ENCODE measurements at places on chromosomes 16 and 17.

DNA sequence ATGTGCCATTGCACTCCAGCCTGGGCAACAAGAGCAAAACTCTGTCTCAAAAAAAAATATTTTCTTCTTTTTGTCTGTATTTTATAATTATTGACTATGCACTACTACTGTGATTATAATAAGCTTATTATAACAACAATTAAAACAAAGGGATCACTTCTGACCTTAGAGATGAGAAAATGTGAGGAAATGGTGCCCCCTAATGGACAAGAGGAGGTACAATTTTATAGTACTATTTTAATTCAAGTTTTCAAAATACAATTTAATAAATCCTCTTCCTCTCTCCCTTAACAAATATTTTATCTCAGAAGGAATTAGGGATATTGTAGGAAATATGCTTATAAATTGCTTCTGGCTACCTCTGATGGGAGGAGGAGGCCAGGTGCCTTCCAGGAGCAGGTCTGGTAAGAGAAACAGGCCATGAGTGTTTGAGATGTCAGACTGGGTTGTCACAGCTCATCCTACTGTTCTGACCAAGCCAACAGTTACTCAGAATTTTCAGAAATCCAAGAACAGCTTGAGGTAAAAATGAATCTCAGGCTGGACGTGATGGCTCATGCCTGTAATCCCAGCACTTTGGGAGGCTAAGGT, 14.0 kb downstream of the VPS53 start:
- DNase-seq = no peak

DNA sequence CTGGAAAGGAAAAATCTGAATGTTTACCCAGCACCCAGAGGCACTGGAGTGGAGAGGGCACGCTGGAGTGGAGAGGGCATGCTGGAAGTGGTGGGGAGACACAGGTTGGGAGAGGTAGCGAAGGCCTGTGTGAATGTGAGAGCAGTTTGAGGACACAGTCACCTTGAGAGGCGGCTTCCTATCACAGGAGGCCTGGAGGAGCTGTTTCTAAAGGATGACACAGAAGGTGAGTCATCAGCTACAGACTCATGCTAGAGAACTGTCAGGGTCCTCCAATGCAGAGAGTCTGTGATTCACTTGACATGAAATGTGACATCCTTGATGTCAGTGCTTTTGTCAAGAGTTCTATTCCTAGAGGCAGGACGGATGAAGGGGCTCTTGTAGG, 13.8 kb downstream of the CTRL start:
- DNase-seq = no peak

DNA sequence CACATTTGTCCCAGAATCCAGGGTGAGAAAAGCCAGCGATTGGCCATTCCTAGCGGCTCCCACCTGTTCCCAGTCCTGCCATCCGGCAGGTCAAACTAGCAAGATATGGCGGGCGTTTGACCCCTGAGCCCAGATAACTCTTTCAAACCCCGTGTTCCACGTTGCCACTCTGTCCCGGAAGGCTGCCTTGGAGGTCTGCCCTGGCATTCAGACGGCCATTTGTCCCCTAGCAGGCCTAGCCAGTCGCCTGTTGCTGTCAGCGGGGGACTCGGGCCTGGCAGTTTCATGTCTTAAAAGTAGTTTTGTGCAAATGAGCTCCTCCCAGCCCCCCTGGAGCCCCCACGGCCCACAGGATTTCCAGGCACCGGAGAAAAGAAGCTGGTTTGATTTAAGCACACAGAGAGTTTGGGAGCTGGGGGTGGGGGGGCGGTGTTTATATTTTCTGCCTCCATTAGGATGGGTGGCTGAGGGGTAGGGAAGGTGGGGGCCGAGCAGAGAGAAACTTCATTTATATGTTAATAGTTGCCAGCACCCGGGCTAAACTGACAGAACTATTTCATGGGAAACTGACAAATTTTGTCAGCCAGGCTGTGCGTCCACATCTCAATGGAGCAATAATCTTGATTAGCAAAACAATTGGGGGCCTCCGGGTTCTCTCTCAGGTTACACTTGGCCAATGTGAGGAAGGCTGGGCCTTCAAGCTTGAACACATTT, 240.9 kb upstream of the SALL1 start:
- DNase-seq = no peak

GRCh38 chr17:42120161-42120769, 902 bp downstream of the KAT2A start:
- DNase-seq = no peak

- no peak for DNase-seq
Measured at GRCh38 chr16:83501481-83501880, 306.3 kb upstream of the HSBP1 start.

Data from right renal cortex interstitium (tissue), 3 donors.